Central memory CD8-positive, alpha-beta T cell (primary cell): ENCODE measurements at places on chromosomes 7 and 10.

- no peak for DNase-seq
Measured at GRCh38 chr10:90197766-90198165, 496.4 kb downstream of the KIF20B start.

DNA sequence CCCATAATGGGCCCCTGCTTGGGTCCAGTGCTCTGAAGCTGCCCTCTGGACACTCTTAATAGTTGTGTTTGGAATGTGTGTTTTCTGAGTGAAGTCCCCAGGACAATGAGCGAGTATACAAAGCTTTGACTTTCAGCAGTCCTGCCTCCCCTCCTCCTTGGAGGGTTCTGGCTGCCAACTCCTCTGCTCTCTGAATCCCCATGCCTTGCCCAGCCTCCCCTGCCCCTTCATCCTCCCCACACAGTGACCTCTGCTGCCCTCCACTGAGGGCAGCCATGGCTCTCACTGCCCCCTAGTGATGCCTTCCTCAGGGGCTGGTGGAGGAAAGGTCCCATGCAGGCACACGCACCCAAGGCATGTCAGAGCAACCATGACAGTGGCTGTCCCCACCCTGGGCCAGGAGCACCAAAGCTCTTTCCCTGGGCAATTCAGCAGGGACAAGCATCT, 40.9 kb downstream of the FRMPD2 start:
- no peak for DNase-seq

DNA sequence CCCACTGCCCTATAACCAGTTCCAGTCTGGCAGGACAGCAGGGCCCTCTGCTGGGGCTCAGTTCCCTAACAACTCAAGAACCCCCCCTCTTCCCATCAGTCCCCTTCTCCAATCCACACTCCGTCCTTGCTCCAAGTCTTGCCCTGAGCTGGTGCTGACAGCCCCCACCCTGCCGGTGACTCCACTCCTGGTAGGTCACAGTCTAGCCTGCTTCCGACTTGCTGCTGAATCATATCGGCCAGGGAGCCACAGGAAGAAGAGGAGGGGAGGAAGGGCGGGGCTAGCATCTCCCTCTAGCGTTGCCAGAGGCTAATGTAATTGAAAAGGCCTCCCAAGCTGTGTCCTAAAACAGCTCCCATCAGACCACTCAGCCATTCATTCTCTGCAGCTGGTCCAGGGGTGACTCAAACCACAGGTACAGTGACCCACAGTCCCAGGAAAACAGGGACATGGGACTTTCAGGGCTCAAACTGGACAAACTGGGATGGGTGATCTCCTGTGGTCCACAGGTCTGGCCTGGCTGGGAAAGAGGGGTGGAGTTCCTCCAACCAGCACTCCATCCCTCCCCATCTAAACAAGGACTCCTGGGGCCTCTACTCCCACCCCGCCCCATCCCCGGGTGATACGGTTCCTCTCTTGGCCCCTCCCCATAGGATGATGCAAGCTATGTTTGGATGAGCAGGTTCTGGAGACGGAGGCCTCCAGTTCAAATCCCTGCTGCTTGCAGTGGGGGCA, 158.8 kb downstream of the SH3PXD2A start:
- peak; percentile 33 for DNase-seq

DNA sequence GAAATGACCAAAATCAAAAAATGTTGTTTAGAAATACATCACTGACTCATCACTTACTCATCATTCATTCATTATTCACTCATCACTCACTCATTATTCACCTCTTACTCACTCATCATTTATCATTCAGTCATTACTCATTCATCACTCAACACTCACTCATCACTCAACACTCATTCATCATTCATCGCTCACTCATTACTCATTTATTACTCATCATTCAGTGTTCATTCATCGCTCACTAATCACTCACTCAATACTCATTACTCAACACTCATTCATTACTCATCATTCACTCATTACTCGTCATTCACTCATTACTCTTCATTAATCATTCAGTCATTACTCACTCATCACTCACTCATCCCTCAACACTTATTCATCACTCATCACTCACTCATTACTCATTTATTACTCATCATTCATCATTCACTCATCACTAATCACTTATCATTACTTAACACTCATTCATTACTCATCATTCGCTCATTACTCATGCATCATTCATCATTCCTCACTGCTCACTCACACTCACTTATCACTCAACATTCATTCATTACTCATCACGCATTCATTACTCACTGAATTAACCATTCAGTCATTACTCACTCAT, 238.5 kb downstream of the ADARB2 start:
- no peak for DNase-seq

DNA sequence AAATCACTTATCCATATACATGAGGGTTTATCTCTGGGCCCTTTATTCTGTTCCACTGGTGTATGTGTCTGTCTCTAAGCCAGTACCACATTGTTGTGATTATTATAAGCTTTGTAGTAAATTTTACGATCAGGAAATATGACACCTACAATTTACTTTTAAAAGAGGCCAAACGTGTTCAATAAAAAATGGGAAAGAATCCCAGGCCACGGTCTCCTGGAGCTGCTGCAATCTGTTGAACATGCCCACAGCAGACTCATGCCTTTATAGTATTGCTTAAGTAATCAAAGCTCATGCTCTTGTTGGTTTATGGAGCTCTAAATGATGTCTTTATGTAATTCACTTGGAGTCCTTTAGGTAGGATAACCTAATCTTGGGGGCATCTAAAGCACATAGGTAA, 273.0 kb downstream of the ZMYND11 start:
- no peak for DNase-seq

DNA sequence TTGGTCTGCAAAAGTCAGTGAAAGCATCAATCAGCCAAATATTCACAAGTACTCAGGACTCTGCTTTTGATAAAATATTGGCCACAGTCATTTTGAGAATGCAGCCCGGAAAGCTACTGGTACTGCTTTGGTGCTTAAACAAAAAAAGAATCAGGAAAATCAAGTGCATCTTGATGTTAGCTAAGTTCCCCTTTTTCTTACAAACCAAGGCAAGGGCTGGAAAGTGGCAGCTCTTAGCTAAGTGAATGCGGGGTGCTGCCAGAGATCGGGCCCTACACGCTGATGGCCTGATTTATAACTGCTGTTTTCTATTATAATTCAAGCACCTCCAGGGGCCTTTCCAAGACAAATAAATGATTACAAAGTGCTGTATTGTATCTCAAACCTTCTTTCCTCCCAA, 136.8 kb upstream of the MGMT start:
- DNase-seq = no peak

DNA sequence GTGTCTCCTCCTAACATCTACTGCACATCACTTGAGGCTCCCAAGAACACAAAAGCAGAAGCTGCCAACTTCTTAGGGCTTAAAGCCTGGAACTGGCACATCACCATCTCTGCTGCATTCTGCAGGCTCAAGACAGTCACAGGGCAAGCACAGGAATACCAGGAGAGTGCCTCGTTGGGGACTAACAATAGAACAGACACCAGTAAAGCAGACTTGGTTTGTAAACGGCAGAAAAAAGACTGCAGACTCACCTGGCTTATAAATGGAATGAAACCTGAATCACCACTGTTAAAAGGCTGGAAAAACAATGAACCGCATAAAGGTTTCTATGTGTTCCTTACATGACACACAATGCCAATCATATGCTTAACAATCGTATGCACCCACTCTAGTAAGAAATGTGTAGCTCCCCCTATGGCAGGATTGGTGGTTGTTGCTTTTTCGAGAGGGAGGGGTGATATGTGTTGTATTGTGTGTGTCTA, 12.8 kb downstream of the RHEB start:
- no peak for DNase-seq

DNA sequence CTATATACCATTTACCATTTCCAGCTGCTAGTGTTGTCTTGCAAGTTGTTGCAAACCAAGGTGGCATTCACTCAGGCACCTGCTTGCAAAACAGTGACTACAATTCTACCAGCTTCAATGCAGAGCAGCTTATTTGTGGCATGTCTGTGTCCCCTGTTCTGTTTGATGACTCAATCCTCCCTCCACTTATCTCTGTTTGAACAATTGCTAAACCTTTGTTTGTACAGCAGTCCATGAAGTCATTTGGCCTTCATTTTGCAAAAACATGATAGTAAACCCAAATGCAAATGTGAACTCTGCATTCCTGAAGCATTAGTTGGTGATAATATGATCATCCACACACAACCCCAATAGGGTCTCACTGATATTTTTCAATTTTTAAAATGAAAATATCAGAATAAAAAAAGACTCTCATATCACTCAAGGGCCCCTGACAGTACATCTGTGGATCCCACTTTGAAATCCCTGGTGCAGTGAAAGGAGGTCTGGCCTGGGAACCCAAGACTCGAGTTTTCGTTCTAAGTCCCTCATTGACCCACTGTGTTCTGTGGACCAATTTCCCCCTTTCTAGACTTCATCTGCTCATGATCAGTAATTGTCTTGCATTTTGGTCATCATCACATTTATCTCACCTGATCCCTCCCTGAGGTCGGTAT, 425.4 kb downstream of the RPS24 start:
- no peak for DNase-seq

GRCh38 chr7:112421666-112422486, 28.4 kb upstream of the IFRD1 start:
- DNase-seq = no peak

DNA sequence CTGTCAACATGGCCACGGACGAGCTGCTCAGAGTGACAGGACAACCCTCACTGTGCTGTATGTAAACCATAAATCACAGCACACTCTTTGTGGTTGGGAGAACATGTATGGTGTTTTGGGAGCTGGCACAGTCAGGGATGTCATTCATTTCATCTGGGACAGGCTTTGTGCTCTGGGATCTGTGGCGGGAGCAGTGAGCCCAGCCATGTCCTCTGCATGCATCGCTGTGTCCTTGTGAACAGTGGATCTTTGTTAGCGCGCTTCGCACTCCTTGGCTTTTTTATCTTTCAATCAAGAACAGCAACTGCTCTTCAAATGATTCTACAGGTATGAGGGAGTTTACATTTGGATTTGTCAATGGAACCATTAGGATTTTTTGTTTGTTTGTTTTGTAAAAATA, 7.1 kb downstream of the CCM2 start:
- no peak for DNase-seq

DNA sequence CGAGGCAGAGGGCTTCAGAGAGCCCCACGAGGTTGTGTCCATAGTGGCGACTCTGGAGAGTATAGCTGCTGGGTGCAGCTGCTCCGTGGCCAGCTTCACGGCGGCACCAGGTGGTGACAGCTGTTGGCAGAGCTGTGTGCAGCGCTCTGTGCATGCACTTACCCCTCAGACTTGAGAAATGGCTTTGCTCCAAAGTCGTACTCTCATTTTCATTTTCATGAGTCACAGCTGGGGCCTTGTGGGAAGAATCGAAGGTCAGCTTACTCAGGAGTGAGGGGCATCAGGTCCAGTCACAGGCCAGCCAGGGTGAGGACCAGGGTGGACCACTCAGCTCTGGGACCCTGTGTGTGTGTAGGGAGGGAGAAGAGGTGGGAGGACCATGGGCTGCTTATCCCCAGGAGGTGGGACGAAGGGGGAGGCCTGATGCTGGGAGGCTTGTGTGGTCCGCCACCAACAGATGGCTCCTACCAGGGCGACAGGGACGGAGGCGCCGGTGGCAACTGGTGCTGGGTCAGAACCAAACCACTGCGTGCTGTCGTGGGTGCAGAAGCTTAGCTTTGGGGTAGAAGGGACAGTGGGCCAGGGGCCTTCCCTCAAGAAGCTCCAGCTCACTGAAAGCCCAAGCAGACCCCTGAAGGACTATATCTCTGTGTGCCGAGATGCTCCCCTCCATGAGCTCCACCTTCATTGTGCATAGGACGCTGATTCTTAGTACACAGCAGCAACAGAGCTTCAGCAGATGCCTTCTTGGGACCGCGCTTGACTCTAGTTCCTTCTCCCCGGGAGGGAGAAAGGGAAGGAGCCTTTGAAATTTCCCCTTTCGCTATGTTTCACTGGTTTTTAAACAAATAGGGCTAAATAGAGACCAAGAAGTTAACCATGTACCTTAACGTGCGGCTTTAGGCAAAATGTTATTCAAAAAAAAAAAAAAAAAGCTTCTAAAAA, 225.0 kb downstream of the CELF2 start:
- no peak for DNase-seq

DNA sequence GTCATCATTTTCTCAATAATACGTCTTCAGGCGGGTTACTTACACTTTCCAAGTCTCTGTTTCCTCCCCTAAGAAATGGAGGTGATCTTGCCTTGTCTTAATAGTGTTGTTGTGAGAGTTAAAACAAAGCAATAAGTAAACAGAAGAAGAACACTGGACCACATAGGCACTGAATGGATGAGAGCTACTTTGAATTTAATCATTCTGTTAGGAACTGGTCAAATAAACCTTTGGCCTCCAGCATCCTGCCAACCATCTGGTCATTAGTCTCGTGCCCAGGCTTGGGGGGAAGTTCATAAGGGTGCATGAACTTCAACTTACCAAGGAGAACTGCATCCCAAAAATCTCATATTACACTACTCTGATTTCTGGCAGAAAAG, 109.4 kb upstream of the C7orf33 start:
- no peak for DNase-seq

DNA sequence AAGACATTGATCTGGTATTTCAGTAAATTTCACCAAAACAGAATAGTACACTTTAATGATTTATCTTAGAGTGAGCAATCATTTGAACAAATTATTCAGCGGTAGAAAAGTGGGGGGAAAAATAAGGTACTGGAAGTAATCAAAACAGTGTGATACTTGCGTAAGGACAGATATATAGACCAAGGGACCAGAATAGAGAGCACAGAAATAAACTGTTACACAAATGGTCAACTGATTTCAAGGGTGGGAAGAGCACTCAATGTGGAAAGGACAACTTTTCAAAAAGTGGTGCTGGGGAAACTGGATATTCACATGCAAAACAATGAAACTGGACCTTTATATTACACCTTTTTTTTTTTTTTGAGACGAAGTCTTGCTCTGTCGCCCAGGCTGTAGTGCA, 119.9 kb downstream of the NRBF2 start:
- no peak for DNase-seq

DNA sequence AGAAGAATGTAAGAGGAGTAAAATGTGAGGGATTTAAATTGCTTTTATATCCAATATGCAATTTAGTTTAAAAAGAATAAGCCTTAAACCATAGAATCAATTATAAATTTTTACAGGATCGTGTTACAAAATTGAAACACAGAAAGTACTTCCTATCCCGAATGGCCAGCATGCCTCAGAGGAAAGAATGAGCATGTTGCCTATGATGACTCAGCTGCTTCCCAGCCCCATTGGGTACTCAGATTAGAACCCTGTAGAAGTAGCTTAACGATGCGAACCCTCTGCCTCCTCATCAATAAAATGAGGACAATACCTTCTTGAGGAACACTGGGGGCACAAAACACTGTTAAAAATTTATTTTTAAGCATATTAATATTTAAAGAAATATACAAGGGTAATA, 113.4 kb upstream of the CDK1 start:
- no peak for DNase-seq

DNA sequence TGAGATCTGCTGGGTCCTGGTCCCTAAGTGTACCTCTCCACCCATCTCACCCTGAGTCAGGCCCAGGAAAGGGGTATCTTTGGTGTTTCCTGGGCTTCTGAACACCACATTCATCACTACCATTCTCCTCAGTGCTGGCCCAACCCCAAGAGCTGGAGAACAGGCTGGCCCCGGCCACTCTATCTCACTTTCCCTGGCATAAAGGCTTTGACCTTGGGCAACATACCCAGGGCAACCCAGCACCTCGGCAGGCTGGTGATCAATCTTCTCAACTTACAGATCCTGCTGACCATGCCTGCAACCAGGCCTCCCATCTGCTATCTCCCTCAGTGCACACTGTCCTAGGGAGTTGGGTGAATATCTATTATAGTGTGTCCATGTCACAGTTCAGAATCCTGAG, 2.1 kb downstream of the VSIR start:
- no peak for DNase-seq

GRCh38 chr10:93826355-93826754, 67.4 kb upstream of the SLC35G1 start:
- DNase-seq = no peak

GRCh38 chr10:97585439-97585811, 1.2 kb downstream of the HOGA1 start:
- no peak for DNase-seq
